ENCODE measurements at places on chromosomes 12 and 14. TPM values are rescaled to one million over a fixed set of nuclear protein-coding genes. Genes with fewer than 3 reads are reported as not detected.

KIF26A gene
- 12.3 TPM for total RNA-seq

ENTPD5 gene
- 24.7 TPM for total RNA-seq

DNA sequence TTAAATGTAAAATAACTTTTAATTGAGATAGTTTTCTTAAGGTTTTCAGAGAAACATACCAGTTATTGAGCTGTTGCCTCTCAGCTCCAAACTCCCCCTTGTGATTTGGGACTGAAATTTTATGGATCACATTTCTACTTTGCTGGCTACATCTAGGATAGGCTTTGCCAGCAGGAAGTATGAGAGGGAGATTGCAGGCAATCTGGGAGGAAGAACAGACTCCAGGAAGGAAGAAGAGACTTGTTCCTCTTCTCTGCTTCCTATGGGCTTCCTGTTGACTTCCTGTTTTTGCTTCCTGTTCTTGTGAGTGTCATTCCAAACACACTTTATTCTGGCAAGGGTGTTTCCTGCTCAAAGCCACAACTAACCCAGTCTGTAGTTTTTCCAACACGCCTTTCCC, 312.9 kb downstream of the ITPR2 start:
- no peaks in the 10 kb centered on the region for H3K27me3 ChIP-seq
- H3K27ac ChIP-seq = no peak overlapping the region
- no peak for DNase-seq
- H3K36me3 ChIP-seq = no peaks in the 10 kb centered on the region

C1RL gene
- total RNA-seq = 147 TPM

DNA sequence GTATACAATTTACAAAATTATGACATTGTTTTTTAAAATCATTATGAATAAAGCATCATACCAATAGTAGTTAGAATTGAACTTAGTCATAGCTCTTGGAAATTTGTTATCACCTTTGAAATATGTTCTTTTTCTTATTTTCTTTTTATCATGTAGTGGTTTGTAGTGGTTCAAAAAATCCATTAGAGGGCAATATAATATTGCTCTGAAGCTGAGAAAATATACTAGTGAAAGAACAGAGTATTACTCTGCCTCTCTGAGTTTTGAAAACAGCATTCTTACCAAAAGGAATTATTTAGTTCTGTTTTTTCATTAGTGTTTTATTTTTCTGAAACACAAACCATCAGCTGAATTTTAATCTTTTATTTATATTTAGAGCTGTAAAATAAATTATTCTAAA, 76.2 kb downstream of the PDZRN4 start:
- H3K36me3 ChIP-seq = no peaks in the 10 kb centered on the region
- DNase-seq = no peak
- no peaks in the 10 kb centered on the region for H3K4me1 ChIP-seq
- H3K27me3 ChIP-seq = no peaks in the 10 kb centered on the region
- no peak overlapping the region for H3K4me3 ChIP-seq

- H3K36me3 ChIP-seq = no peaks in the 10 kb centered on the region
- H3K27ac ChIP-seq = no peak overlapping the region
- no peak overlapping the region for H3K4me3 ChIP-seq
- DNase-seq = no peak
- H3K27me3 ChIP-seq = no peaks in the 10 kb centered on the region
- no peaks in the 10 kb centered on the region for H3K4me1 ChIP-seq
These were observed 168.2 kb downstream of the SUDS3 start for GRCh38 chr12:118544569-118544968.

GRCh38 chr14:22556021-22556989, 32.7 kb downstream of the DAD1 start:
- no peaks in the 10 kb centered on the region for H3K27me3 ChIP-seq
- no peak overlapping the region for H3K4me3 ChIP-seq

GRCh38 chr14:28709571-28710305, 56.8 kb upstream of the FOXG1 start:
- H3K4me3 ChIP-seq = no peak overlapping the region
- DNase-seq = no peak
- no peaks in the 10 kb centered on the region for H3K4me1 ChIP-seq
